ENCODE measurements at places on chromosomes 2 and 18.

DNA sequence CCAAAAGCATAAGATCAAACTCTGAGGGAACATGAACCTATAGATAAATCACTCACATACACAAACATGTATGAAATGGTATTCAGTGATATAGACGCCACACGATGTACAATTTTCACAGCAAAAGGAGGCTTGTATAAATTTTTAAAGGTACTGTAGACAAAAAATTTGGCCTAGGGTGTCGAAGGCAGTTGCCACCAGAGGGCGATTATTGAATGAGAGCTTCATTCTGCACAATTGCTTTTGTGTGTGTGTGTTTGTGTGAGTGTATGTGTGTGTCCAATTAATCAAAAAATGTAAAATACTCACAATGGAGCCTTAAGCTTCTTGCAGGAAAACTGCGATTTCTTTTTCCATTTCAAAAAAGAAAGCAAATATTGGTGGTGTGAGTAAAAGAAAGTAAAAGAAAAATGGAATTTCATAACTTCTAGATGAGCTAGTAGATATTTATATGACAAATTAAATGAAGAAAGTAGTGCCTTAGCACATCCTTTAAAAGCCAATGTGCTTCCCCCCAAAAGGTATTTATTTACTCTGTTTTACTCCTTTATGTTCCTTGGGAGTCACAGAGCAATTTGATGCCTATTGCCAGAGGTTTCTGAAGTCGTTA, 800.1 kb downstream of the SATB2 start:
- DNase-seq: no peak

GRCh38 chr18:9931146-9931545, 17.3 kb downstream of the VAPA start:
- DNase-seq: no peak

- DNase-seq: no peak
These were observed 151.0 kb downstream of the TMEM17 start for GRCh38 chr2:62354771-62355561.

- DNase-seq: no peak
These were observed 5.9 kb upstream of the DLX2 start for GRCh38 chr2:172108587-172108930.

GRCh38 chr2:109528811-109529501, 84.8 kb downstream of the SEPTIN10 start:
- DNase-seq: no peak

DNA sequence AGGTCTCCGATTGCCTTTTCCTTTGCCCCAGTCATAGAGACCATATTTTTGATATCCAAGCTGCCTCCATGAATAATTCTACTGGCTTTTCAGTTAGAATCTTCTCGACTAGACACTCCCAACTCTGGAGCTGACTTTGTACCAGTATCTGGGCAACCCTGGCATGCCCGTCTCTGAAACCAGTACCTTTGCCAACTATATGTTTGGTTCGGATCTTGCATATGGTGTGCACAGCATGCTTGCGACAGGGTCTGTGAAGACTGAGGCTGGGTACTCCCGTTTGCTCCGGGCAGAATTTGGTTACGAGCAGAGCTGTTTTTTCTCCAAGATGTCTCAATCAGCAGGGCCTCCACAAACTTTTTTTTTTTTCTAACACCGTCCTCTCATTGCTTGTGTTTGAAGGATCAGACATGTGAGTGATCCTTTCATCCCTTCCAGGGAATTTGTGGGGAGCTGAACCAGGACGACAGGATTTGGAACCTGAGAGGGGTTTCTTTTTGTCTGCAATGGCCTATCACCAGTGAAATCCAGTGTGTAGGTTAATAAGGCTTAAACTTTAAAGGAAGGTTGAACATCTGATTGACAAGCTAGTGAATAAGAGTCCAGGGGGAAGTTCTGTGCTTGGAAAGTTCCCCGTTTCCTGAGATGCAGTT, 322.3 kb downstream of the MYCN start:
- DNase-seq: no peak

DNA sequence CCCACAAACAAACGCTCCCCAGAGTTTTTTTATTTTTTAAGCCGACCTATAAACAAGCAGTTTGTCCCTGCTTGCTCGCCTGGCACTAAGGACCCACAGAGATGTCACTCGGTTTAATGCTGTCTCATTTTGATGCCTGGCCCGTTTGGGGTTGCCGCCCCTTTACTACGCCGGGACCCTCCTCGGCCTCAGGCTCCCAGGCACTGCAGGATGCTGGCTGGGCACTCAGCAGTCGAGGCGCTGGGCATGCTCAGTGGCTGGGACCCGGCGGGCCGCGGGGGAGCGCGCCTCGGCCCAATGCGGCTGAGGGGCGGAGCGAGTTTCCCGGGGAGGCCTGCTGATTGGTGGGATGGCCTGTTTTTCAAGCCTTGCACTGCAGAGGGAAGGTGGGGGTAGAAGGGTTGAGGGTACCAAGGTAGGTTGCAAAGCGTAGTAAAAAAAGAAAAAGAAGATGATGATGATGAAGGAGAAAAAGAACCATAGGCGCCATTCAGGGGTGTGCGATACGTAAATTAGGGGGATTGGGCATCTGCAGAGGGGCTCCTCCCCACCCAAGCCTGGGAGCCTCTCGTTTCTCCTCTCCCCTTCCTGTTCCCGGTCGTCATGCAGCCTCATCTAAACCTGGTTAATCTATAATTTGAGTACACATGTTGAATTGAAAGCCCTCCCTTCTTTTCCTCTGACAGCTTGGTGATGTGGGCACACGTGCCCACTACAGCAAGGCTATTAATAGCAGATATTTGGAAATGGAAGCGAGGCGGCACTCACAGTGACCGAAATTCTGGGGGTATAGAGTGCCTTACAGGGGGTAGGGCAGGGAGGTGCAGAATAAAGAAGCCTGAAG, 1.5 kb upstream of the IRS1 start:
- peak; percentile 93 for DNase-seq

DNA sequence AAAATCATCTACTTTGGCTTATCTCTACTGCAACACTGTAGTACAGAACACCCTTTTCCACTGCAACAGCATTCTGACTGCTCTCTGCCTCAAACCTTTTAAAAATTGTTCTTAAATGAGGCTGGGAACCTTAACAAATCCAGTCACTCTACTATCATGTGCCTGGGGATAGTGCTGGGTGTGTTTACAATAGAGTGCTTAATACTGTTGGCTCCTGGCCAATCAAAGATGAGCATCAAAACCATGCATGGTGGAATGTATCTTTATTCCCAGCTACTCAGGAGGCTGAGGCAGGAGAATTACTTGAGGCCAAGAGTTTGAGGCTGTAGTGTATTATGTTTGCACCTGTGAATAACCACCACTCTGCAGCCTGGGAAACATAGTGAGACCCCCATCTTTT, 7.4 kb downstream of the ANKAR start:
- DNase-seq: no peak

- DNase-seq: no peak
These were observed 20.8 kb upstream of the ROCK1 start for GRCh38 chr18:21132398-21132918.

- no peak for DNase-seq
These were observed 260.4 kb upstream of the FANCL start for GRCh38 chr2:58501371-58502160.

DNA sequence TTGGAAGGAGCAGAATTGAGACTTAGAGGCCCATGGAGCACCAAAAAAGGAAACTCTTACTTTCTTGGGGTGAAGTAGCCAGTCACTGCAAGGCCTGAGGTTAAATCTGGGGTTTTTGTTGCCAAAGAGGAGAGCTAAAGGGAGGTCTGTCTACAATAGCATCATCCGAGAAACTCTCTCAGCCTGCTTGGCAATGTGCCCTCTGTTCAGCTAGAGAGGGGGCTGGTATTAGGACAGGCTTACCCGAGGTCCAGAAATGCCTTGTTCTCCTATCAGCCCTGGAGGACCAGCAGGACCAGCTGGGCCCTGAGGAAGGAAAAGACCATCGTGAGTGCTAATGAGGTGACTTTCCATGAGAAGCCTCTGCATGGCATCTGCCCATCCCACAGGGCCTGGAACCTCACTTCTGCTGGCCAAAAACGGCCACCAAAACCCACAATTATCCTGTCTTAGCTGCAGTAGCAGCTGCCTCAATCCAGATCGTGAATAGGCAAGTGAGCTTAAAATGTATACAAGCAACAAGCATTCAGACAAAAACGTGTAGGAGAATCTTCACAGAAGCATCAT, 61.6 kb downstream of the COL6A3 start:
- DNase-seq: no peak

- DNase-seq: no peak
These were observed 55.4 kb downstream of the CWC22 start for GRCh38 chr2:179951680-179952079.

DNA sequence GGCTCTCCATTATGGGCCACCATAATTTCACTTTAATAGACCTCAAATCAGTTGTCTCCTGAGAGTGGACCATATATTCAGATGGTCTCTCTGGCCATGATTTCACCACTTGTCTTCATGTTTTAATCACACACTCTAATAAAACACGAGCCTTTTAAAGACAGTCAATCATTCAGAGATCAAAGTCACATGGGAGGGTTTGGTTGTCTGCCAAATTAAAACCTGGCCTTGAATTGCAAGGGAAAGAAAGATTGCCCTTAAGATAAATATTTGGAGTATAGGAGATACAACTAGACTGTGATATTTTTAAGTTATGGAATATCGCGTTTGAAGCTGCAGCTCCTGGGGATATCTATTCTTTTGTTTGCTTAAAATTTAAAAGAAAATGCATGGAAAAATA, 377.8 kb upstream of the DDX18 start:
- DNase-seq: no peak

DNA sequence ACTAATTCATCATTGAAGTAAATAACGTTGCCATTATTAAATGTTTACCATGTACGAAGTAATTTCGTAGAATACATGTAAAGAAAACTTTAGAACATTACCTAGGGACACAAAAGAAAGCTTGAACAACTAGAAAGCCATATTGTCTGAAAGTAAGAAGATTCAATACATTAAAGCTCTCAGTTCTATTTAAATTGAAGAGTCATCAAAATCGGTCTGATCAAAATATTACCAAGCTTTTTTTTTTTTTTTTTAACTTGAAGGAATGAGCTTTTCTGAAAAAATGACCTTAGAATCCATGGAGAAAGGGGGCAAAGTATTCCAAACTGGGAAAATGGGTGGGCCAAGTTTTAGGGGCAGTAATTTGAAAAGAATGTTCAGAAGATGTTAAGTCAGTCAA, 300.8 kb downstream of the GPD2 start:
- no peak for DNase-seq

DNA sequence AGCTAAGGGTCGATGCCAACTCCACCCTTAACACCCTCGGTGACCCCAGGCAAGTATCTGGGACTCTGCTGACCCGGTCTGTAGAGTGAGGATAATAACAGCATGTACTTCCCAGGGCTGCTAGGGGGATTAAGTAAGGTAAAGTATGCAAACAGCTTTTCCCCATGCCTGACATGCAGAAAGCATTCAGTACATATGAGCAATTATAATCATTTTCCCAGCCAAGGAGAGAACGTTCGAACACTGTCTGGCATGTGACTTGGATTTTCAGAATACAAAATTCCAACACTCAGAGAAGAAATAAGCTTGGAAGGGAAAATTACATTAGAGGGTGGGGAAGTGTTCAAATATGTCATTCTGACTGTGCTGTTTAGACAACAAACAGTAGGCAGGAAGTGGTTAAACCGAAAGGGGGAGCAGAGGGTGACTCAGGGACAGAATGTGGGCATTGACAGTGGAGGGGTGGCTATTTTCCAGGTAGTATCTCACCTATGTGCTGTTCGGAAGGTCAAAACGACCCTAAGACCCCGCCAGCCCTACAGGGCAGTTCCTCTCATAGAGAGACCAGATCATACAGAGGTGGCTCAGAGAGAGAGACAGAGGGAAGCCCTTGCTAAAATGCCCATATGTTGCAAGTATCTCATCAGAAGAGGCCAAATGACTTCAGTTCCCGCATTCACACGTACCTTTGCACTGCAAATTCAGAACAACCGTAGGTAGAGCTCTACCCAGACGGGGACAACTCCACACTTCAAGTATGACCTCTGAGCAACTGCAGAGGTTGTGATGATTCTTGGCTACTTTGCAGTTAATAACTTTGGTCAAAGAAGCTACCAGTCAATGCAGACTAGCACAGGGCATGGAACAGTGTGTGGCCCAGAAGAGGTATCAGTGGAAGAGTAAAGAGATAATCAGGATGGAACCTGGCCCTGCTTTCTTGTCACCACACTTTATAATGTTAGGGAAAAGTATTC, 14.8 kb downstream of the ASPRV1 start:
- peak; percentile 7 for DNase-seq

DNA sequence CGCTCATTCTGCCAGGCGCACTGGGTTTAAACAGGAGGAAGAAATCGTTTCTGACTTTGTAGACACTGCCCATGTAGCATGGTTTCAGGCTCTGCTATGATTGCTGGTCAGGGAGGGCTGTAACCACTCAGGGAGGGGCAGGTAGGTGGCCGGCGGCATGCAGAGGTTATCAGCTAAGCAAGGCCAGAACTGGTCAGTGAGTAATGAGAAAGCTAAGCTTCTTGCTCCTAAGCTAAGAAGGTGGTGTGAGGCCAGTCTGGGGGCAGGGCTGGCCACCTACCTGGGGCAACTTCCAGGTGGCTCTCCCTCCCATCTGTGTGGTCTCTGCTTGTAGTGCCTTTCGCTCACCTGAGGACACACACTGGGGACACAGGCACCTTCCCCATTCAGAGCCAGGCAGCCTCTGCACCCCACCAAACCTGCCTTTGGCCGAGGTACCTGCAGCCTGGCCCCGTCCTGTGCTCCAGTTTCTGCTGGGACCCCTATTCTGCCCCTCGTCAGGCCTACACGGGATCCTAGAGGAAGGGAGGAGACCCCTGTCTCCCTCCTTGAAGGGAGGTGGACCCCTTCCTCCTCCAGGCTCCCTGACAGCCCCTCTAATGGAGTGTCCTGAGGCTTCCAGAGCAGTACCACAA, 195.9 kb downstream of the SEPTIN10 start:
- DNase-seq: no peak

DNA sequence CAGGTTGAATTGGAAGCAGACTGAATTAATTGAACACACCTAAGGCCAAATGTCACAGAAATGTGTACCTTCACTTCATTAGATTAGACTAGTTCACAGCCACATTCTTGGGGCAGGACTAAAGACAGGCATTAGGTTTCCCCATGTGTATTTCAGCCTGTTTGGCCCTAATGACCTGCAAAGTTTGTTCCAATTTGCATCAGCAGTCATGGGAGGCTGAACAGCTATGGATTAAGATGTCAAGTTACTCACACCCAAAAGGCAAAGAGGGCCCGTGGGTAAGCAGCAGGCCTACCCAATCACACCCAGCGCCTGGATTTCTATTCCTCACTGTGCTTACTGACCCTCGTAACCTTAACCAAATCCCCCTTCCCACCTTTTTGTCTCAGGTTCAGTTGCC, 99.6 kb upstream of the RIOK3 start:
- no peak for DNase-seq

DNA sequence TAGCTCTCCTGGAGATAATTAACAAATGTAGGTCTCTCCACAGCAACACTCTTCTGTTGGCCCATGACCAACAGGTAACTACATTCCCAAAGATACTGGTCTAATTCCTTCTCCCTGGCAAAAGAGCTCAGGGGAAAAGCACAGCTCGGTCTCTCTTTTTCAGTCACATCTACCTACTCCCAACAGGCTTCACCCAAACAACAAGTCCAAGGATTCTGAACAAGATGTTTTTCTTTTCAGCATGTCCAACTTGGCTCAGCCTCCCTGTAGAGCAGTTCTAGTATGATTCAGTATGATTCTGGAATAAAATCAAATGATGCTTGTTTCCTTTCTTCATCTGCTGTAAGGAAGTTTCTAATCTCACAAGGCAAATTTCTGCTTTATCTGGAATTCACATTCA, 1704.8 kb upstream of the PIK3C3 start:
- no peak for DNase-seq

- peak; percentile 10 for DNase-seq
These were observed 964.7 kb upstream of the ZEB2 start for GRCh38 chr2:145484448-145485097.

- DNase-seq: no peak
These were observed 42.3 kb downstream of the NOL10 start for GRCh38 chr2:10647441-10647840.
